ENCODE measurements at places on chromosomes 6 and 20.

DNA sequence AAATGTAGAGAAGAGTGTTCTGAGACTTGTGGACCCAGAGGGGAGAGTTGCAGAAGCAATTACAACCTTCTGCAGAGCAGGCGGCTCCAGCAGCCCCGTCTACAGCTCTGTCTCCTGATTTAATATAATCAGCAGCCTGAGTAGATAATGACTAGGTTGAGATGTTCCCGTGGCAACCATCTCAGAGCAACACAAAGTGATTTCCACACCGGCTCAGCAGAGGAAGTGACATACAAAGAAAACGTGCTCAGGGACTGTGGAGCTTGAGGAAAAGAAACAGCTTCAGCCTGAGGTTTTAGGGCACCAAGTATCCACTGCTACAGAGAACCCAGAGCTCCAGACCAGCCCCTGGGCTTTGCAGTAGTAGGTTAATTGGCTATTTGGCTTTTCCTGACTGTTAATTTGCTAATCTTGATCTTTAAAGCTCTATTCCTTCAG is 136.4 kb downstream of the MTFR2 start:
- no peak for DNase-seq

- DNase-seq = no peak
These were observed 16.6 kb upstream of the SLC22A1 start for GRCh38 chr6:160104821-160105517.

DNA sequence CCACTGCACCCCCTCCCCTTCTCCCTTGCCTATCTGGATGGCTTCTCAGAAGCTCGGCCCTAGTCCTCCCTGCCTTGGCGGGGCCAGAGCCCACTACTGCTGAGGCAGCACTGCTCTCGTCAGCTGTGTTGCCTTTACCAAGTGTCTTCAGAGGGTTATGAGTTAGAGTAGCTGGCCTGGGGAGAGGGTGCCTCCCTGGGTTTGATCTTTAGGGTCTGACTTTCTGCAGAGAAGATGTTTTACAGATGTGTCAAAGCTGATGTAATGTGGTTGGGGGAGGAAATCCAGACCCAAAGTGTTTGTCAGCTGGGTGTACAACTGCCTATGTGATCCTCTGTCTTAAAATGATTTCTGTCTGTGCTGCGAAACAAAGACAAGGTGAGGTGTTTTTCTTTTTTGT is 30.4 kb upstream of the PI16 start:
- no peak for DNase-seq

- no peak for DNase-seq
These were observed 77.6 kb downstream of the STK35 start for GRCh38 chr20:2179233-2179580.

DNA sequence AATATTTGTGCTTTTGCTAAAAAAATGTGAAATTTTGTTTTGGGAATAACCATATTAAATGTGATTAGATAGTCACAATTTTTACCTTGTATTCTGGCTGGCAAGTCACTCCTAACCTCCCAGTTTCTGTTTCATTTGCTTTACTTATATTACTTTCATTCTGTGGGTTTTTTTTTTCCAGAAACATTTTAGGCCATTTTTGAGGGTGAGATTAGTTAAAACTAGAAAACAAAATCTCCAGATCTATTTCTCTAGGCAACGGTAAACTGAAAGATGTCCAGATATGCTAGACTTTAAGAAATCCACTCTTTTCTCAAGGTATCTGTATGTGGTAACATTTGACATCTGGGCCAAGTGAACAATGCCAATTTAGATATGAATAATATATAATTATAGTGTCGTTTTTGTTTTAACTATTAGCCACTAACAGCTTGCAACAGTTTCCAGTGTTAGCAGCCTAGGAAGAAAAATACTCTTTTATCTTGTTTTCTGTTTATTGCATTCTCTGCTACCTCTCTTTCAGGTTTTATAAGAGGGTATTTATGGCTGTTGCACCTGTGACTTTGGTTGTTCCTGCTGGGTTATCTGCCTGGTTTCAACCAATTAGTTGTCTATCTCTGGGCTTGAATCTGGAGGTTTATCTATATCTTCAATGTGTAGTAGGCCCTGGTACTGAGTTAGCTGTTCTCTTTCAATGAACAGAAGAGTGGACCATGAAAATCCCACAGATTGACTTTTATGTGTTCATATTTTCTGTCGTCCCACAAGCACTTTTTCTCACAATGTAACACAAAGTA is 260.9 kb downstream of the NKAIN2 start:
- no peak for DNase-seq

- no peak for DNase-seq
These were observed 5.0 kb upstream of the PTPRK start for GRCh38 chr6:128525406-128525805.

DNA sequence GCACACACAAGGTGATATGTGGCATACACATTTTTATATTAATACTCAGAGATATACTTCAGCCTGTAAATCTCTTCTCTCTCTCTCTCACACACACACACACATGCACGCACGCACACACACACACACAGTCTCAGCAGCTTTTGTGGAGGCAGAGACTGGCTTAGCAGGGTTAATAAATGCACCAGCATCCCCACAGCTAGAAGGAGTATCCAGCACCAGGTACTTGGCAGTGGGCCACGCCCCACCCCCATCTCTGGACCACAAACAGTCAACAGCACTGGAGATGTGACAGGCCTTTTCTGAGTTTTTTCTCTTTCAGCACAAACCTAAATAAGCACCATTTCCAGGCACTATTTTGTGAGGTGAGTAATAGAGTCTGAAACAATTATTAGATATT is 47.3 kb upstream of the LRFN2 start:
- no peak for DNase-seq

- no peak for DNase-seq
These were observed 116.6 kb downstream of the FOXO3 start for GRCh38 chr6:108677357-108677756.

GRCh38 chr6:37673436-37673835 is 24.2 kb downstream of the MDGA1 start:
- DNase-seq = no peak

DNA sequence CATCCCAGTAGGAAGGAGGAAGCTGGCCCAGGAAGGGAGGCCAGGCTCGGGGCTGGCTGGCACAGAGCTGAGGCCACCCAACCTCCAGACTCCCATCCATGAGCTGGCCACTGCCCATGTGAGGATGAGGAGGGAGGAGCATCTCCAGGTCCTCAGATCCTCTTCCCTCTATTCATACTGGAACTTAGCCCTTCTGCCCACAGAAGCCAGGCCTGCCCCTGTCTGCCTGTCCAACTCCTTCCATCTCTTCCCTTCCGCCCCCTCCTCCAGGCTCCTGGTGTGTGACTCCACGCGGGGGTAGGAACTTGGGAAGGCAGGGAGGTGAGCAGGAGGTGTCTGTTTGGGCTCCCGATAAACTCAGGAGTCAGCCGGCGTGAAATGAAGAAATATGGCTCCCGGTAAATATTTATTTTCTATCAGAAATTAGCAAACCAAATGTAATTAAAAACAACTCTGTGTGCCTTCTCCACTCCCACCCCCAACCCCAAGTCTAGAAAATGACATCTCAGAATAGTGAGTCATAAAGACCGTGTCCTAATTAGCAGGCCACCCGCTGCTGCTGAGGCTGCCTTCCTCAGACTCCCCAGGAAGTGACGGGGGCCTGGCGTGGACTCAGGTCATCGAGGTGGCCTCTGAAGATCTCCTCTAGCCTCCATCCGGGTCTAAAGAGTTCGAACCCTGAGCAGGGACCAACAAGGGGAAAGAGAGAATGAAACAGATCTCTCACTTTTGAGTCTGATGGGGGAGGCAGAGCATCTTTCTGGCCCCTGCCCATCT is 81.9 kb downstream of the MDGA1 start:
- no peak for DNase-seq

- no peak for DNase-seq
These were observed 71.4 kb upstream of the UFL1 start for GRCh38 chr6:96450082-96450769.

DNA sequence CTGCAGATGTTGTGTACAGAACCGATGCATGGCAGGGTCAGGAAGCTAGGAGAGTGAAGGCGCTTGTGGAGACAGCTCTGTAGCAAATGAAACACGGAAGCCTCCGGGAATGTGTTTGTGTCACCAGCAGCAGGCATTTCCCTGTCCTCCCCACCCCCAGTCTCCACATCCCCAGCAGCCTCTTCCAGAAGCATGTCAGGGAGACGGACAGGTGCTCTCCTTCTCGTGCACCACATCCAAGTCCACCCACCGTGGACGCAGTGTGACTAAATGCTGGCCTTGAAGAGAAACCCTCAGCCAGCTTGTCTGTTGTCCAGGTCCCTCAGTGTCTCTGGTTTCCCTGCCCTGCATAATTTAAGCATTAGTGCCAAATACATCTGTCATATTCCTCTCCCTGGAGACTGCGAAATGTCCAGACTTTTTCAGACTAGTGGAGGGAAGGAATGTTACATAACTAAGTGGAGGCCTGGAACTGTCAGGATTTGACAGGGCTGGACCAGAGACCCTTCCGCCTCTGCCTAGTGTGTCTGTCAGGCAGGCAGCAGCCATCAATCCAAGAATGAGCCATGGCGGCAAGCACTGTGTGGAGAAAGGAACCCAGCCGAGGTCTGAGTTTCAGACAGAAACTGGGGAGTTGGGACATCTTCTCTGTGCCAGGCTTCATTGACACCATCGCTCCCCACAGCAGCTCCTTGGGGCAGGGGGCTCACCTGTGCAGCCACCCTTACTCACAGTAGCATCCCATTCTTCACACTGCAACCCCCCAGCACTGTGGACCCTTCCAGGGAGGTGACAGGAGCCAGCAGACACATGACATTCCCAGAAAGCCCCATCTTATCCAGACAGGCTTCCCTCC is 26.6 kb upstream of the PI16 start:
- no peak for DNase-seq

DNA sequence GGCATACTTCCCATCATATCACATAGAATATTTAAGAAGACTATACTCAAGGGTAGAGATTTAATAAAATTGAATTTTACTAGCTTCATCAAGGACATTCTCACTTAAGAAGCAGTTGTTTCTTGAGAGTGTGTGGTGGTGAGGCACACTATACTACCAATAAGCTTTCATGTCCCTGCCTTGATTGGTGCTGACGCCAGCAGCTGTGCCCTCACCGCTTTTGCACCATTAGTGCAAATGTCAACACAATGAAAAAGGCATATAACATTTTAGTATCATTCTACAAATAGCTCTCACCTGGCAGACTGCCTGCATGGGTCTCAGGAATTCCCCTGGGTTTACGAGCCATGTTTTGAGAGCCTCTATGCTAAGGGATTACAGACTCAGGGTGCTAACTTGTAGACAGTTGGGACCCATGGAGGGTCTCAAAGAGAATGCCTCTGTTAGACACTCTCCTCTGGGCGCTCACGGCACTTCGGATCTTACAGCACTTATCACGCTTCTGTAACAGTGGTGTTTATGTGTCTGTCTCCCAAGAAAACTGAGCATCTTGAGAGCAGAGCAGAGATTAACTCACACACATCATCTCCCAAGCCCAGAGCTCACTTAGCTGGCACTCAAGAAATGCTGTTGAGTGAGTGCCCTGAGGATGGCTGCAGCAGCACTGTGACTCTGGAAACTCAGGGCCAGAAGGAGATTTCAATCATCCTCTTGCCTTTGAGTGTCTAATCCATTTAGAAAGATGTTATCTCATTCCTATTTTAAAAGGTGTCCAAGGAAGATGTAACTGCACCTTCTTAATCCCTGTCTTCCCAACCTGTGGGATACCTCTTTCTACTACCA is 143.3 kb upstream of the GPR6 start:
- no peak for DNase-seq

DNA sequence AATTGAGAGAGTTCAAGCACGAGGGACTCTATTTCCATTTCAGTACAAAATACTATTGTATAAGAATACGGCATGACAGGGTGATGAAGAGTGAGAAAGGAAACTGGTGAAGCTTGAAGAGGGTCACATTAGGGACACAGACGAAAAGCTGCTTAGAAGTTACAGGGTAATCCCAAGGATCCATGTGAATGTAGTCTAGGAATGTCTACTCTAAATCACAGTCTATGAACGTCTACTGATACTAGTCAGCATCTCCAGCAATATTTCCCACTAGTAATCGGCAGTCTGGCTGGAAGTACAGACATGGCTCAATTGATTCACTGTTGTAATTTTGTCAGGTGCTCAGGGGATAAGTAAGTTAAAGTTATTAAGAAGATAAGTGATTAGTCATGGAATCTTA is 156.4 kb downstream of the ASCC3 start:
- no peak for DNase-seq

DNA sequence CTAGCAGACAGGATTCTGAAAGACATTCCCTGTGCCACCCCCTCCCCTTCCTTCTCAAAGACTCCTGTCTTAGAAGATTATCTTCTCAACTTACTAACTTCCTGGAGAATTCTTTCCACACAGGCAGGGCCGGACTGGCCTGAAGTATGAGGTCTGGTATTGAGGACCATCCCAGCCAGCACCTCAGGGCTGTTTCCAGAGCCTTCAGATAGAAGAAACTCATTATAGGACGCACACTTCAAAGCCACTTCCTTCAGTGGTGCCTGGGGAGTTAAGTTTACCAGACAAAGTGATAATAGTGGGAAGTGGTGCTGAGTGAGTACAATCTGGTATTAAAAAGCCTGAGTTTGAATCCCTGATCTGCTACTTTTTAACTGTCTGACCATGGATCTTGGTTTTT is 15.6 kb downstream of the KCNS1 start:
- DNase-seq = no peak

GRCh38 chr6:108960601-108961000 is 112.4 kb downstream of the ARMC2 start:
- no peak for DNase-seq

DNA sequence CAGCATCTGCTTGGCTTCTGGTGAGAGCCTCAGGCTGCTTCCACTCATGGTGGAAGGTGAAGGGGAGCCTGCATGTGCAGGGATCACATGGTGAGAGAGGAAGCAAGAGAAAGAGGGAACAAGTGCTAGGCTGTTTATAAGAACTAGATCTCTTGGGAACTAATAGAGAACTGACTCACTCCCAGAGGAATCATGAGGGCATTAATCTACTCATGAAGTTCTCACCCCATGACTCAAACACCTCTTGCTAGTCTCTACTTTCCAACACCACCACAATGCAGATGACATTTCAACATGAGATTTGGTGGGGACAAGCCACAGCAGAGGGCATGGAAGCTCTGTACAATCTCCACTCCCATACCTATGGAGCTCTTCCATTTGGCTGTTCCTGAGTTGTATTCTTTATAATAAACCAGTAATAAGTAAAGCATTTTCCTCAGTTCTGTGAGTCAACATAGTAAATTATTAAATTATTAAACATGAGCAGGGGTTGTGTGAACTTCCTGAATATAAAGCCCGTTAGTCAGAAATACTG is 524.1 kb upstream of the NRSN1 start:
- DNase-seq = no peak

DNA sequence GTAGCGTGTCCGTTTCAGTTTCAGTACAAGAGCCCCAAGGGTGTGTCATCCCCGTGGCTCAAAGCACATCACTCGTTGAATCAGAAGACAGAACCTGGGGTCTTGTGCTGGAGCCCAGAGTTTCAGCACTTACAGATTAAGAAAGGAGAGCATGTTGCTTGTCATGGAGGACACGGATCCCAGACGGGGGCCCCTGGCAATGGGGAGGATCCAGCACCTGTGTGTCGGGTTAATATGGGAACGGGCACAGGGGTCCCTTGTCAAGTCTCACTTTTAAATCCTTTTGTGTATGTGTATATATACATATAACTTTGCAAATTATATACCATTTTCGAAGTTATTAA is 23.4 kb downstream of the THBS2 start:
- no peak for DNase-seq
